ENCODE measurements at places on chromosomes 4 and X. TPM values are rescaled to one million over a fixed set of nuclear protein-coding genes. Genes with fewer than 3 reads are reported as not detected.

DNA sequence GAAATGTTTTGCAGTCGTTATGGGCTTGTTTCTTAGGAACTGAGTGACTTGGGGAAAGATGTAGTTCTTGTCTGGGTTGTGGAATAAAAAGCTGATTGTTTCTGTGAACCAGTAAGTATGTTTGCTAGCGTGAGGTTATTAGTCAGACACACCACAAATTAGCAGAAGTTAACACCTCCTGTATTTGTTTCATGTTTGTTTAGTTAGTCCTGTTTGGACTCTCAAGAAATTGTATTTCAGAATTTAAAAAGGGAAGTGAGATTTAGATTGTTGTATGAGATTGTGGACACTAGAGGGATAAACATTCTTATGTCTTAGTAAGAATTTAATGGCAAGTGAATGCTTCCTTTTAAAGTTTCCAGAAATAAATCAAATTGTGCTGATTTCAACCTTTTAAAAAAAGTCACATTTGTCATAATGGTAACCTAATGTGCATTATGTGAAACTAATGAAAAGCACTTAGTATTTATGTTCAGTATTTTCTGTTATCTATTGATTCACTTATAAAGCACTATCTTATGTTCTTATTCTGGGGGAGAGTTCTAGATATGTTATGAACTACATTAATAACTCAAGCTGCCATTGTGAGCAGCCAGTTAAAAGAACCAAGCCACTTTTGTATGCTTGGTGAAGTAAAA is 25.6 kb downstream of the ATP10D start:
- no peak for DNase-seq

GRCh38 chrX:15165832-15166231 is 104.1 kb downstream of the ASB9 start:
- DNase-seq = no peak

DNA sequence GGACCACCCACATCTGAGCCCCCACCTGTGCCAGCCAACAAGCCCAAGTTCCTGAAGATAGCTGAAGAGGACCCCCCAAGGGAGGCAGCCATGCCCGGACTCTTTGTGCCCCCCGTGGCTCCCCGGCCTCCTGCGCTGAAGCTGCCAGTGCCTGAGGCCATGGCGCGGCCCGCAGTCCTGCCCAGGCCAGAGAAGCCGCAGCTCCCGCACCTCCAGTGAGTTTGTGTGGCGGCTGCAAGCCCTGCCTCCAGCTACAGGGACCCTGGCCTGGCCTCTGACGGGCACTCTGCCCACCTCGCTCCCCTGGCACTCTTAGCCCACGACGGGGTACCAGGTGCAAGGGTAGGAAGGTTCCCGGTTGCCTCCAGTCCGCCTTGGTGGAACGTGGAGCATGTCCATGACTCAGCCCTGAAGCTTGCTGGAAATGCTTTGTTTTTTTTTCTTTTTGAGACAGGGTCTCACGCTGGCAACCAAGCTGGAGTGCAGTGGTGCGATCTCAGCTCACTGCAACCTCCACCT is 13.7 kb upstream of the ADD1 start:
- no peak for DNase-seq

- DNase-seq = no peak
Observed at GRCh38 chrX:109635146-109635545, 10.2 kb upstream of the KCNE5 start.

MAGEA11 gene
- total RNA-seq = not detected

PABPC1L2B gene
- total RNA-seq = not detected

CLDN22 gene
- not detected for total RNA-seq

GRCh38 chr4:73068491-73069337 is 802 bp downstream of the COX18 start:
- DNase-seq = no peak

PROM1 gene
- 105 TPM for total RNA-seq

COL25A1 gene
- total RNA-seq = 3.8 TPM

GRCh38 chr4:26028793-26029567 is 115.0 kb downstream of the SMIM20 start:
- DNase-seq = peak; percentile 85

DNA sequence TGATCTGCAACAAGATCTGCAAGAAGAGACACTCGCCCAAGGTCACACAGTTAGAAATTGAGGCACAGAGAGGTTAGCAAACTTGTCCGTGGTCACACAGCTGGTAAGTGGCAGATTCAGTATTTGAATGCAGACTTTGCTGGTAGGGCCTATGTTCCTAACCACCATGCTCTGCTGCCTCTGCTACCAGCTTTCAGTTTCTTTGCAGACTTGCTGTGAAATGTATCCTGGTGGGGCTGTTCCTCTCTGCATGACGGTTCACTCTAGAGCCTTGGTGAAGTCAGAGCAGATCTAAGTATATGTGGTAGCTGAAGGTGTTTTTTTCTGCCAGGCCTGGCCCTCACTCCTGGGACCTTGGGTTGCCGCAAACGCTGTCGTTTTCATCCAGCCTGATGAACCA is 87.1 kb downstream of the BEND2 start:
- no peak for DNase-seq

CTAG1B gene
- not detected for total RNA-seq

DNA sequence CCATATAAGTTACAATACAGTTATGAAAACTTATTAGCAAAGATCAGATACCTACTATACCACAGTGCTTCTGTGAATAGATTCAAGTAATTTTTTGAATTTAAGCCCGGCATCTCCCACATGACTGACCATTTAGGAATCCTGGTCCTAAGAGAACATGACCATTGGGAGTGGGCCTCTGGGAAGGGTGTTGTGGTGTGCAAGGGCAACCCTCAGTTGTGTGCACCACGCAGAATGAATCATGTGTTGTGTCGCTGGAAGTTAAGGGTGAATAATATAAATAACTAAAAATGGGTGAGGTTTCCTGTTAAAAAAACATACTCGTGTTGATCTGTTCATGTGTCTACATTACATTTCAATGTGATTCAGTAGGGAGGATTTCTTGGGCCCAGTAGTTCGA is 15.5 kb downstream of the CPE start:
- DNase-seq = no peak

DNA sequence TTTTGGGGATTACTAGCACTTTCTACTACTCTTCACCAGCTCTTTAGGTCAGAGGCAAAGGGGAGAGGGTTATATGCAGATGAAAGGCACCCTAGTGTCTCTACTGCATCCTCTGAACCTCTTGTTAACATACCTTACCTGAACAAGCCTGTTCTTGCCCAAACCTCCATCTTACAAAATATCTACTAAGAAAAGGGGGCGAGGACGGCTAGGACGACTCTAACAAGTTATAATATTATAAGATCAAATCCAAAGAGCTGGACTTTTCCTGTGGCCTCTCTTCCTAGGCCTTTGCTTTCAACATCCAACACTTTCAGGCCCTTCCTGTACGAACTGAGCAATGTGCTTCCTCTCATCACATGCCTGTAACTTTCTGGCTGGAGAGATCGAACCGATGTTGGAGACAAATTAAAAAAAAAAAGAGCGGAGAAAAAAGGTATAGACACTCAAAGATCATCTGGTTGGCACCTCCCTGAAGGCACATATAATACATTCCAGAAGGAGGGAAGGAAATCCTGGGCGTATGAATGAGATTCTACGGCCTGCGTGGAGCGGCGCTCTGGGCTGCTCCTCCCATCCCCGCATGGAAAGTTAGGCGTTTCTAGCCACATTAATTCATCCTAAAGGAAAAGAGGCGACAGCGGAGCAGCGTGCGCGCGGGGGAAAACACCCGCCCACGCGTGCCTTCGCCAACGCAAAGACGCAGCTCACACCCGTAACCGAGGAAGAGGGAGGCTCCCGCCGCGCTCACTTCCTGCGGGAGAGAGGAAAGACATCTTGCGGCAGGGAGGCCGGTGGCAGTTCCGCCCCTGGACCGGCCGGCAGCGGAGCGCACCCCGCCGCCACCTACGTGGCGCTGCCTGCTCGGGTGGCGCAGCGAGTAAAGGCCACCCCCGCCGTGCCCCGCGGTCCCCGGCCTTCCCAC is 808 bp downstream of the PRDM5 start:
- peak; percentile 32 for DNase-seq

DNA sequence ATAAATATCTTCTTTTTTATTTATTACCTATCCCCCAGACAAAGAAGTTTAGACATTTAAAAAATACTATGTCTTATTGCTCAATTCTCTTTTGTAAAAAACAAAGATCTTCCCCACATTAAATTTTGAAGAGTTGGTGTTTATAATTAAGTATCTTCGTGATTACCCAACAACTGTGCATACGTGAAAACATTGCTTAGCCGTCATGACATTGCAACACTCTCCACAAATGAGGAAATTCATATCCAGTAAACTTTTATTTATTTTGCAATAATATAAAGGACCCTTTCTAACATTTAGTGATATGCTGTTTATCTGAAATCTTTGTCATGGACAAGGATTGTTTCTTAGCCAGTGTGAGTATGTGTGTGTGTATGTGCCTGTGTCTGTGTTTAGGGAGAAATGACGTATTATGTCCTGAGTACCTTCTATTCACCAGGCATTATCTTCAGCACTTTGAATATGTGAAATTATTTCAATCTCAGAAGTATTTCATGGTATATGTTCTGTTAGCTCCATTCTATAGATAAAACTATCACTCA is 26.1 kb upstream of the EREG start:
- no peak for DNase-seq

GRCh38 chr4:76947369-76947768 is 2.2 kb upstream of the SEPTIN11 start:
- no peak for DNase-seq

GRCh38 chr4:156477636-156478035 is 494.0 kb downstream of the PDGFC start:
- DNase-seq = no peak

DNA sequence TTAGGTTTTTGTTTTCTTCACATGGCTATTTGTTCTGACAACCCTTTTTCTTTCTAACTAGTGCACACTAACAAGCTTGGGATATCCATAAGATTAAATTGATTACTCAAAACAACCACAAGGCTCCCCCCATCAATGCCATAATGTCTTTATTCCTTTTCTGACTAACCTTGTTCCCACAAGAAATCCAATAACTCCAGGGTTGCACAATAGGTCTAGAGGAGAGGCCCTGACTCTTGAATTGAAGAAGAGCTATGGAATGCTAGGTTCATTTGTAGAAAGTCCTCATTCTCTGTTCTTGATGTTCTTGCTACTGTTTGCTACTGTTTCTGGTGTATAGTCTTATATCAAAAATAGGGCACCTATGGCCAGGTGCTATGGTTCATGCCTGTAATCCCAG is 71.0 kb downstream of the PRRG1 start:
- DNase-seq = no peak

GRCh38 chrX:118632862-118633261 is 94.5 kb upstream of the IL13RA1 start:
- DNase-seq = no peak

RS1 gene
- total RNA-seq = not detected

DNA sequence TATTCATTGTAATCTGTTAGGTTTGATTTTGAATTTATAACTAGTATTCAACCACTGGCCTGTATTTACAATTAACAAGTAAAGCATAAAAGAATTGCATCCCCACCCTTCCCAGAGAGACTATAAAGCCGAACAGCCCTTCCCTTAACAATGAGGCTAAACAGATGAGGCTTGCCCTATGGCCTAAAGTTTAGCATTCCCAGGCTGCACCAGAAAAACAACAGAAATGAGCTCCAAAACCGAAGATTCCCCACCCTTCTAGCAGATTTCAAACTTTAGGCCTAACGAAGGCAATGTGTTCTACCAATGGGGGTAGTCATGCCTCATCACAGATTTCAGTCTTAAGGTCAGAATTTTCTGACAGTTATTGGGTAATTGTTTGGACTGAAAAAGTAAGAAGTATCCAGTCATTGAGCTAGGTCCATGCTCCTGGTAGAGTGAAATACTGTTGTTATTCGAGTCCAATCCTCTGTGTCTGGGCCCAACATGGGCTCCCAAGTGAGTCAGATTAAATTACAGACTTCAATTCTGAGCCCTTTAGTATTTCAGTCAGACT is 197.6 kb downstream of the ANTXR2 start:
- DNase-seq = no peak

DNA sequence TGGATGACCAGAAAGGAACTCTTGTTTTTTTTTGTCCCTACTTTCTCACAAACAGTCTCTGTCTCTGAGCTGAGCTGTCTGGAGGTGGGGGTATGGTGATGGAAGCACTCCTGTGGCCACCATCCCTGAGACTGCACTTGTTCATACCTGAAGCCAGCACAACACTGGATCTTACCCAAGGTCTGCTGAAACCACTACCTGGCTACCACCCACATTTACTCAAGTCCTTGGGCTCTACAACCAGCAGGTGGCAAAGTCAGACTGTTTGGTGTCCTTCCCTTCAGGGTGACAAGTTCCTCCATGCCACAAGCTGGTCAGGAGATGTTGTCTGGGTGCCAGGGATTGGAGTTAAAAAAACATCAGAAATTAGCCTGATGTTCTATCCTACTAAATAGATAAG is 89.7 kb downstream of the NEXMIF start:
- DNase-seq = no peak

DNA sequence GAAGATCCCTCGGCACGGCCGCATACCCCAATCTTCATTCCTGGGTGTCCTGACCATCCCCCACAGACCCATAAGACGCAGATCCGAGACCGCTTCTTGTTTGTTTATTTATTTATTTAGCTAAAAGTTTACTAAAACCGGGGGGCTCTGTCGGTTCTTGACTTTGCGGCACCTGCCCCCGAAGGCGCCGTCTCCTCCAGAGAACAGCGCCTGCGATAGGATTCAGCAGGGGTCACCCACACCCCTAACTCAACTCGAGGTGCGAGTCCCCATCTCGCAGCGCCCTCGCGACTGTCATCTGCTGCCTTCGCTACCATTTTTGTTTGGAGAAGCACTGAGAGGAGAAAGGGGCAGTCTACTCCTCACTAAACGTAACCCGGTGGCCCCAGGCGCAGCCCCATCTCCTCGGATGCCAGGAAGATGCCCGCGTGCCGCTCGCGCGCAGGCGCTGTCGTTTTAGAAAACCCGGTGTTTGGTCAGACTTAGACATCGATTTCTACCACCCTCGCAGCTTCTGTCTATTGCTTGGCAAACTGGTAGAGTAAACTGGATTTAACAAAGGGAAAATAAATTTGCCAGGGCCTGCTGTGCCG is 18.9 kb upstream of the GPR101 start:
- DNase-seq = no peak

DNA sequence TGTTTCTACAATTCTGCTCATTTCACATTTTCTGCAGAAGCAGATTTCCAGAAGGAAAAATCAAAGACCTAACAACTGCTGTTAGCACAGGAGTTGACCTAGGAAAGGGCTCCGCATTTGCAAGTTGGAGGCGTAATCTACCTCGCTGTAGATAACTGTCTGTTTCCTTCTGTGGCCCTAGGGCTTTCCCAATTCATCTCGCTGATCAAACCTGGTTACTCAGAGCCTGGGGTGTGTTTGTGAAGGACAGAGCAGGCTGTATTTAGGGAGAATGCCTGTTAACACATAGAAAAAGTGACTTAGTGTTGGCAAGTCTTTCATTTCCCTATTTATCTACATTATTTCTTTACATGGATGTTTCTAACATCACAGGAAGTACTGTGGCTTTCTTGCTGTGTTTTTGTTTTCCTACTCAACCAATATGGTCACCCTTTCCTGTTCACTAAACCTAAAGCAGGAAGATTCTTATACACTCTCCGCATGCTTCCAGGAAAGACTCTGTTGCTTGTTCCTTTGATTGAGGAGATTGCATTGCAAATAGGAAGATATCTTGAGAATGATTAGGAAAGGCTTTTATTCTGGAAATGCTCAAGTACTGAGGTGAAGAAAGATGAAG is 40.5 kb downstream of the AGA start:
- DNase-seq = no peak

Measured in progenitor cell of endocrine pancreas (in vitro differentiated cells).